AG09309 (cell line): ENCODE measurements at places on chromosomes 5 and 9.

DNA sequence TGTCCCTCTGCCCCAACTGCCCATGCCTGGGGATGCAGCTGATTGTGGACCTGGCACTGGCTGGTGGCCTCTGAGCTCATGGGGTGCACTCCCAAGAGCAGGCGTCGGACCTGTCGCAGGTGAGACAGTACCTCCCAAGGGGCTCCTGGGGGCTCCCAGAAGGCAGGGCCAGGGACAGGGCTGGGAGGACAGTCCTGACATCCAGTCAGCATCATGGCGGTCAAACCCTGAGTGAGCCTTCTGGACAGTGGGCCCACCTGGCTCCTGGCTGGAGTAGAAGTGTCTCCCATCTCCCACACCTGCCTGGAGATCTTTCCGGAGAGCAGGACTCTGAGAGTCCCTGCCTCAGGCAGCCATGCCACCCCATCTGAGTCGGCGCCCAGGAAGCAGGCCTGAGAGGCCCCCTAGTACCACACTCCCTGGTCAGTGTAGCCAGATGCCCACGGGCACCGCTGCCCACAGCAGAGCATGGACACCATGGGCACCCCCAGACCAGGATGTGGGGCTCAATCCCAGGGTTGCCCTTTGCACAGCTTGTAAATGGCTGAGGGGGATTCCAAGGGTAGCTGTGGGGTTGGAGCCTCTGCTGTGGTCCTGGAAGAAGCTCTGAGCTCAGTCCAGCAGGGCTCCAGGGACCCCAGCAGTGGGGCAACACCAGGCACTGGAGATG, 6.6 kb downstream of the LCN9 start:
- no peak for DNase-seq

DNA sequence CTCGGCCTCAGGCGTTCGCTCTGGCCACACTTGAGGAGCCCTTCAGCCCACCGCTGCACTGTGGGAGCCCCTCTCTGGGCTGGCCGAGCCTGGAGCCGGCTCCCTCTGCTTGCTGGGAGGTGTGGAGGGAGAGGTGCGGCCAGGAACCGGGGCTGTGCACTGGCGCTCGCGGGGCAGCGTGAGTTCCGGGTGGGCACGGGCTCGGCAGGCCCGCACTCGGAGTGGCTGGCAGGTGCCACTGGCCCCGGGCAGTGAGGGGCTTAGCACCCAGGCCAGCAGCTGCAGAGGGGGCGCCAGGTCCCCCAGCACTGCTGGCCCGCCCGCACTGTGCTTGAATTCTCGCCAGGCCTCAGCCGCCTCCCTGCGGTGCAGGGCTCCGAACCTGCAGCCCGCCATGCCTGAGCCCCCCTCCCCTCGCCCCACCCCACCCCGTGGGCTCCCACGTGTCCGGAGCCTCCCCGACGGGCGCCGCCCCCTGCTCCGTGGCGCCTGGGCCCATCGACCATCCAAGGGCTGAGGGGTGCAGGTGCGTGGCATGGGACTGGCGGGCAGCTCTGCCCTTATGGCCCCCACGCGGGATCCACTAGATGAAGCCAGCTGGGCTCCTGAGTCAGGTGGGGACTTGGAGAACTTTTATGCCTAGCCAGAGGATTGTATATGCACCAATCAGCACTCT, 138.2 kb downstream of the PDZD2 start:
- DNase-seq, result no peak

DNA sequence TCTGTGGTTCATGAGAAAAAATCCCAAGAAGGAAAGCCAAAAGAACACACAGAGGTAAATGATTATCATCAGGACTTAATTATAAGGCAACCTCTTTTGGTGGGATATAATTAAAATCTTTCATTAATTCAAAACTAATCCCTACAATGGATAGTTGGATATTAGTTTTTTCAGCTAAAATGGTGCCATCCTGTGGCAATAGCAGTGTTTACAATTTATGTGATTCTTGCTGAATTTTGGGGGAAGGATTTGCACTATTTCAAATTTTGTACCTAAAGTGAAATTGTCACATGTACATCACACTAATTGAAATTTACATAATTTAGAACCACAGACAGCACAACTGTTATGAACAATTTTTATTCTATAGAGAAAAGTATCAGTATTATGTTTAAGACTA, 67.0 kb downstream of the CAST start:
- no peak for DNase-seq

GRCh38 chr5:128021411-128021810, 62.2 kb upstream of the SLC12A2 start:
- DNase-seq, result no peak

- DNase-seq, result no peak
Measured at GRCh38 chr5:181039471-181039870, 595 bp upstream of the BTNL9 start.

- DNase-seq, result no peak
Measured at GRCh38 chr5:65434122-65434521, 47.6 kb downstream of the ADAMTS6 start.

GRCh38 chr5:32358611-32359010, 45.9 kb upstream of the MTMR12 start:
- no peak for DNase-seq

- peak; percentile 81 for DNase-seq
Measured at GRCh38 chr5:157603333-157604190, 28.0 kb upstream of the ADAM19 start.

- DNase-seq, result no peak
Measured at GRCh38 chr9:75229605-75230332, 141.5 kb downstream of the OSTF1 start.

GRCh38 chr5:169133531-169133930, 167.4 kb downstream of the SLIT3 start:
- DNase-seq, result no peak

- no peak for DNase-seq
Measured at GRCh38 chr5:137862251-137862650, 5.4 kb upstream of the MYOT start.

DNA sequence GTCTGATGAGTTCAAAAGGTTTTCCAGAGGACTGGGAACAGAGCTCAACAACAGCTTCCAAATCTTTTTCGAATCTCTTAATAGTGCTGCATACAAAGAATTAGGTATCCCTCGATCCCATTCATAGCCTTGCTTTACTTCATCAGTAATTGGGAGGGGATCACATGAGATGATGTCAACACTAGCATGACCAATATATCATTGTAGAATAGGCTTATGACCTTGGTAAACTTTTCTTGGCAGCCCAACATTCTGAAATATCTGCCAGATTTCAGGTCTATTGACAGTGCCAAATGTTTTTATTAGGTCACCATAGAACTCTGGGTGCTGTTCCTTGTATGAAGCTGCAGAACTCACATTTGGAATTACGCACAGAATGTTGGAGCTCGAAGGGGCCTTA, 228.9 kb downstream of the FGF10 start:
- DNase-seq, result no peak

DNA sequence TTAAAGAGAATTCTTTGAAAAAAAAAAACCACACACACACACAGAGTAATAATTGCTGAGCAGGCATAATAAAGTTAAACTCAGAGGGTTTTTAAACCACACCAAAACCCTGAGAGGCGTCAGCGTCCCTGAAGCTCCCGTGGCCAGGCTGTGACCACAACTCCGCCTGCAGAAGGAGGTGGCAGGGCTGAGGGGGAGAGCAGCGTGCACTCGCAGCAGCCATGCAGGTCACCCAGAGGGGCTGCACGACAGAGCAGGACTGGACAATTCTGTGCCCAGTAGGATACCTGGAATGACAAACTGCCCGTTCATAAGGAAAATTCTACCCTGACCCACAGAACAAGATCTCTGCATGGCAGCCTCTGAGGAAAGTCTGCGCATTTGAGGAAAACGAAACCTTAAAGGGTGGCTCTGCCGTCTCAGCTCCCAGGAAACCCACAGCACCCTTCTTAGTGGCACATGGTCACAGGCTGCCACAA, 44.0 kb downstream of the ROR2 start:
- no peak for DNase-seq

DNA sequence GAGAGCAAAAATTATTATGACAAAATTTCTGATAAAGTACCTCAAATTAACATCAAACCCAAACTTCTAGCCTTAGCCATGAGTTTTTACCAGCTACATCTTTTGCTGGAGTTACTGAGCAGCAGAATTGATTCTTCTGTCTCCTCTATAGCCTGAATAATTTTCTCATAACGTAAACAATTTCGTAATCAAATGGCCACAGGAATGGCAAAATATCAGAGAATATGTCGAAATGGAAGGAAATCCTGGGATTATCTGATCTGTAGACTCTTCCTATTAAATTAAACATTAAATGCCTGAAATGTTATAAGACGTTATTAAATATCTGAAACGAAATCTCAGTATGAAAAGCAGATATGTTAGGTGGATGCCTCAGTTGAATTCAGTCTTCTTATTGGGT, 41.1 kb downstream of the LURAP1L start:
- DNase-seq, result no peak

- DNase-seq, result no peak
Measured at GRCh38 chr5:58044166-58044565, 415.7 kb downstream of the PLK2 start.

DNA sequence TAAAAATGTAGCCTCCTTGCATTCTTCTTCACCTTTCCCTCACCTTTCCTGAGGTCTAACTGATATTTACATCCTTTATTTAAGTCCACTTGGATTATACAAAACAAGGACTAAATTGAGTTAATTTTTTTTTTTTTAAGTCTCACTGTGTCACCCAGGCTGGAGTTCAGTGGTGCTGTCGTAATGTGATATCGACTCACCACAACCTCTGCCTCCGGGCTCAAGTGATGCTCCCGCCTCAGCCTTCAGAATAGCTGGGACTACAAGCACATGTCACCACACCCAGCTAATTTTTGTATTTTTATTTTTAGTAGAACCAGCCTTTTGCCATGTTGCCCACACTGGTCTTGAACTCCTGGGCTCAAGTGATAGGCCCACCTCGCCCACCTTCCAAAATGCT, 195.3 kb downstream of the BNC2 start:
- DNase-seq, result no peak

- DNase-seq, result no peak
Measured at GRCh38 chr5:154820383-154820782, 30.0 kb downstream of the FAXDC2 start.

GRCh38 chr5:124410539-124411488, 335.6 kb downstream of the ZNF608 start:
- DNase-seq, result no peak

DNA sequence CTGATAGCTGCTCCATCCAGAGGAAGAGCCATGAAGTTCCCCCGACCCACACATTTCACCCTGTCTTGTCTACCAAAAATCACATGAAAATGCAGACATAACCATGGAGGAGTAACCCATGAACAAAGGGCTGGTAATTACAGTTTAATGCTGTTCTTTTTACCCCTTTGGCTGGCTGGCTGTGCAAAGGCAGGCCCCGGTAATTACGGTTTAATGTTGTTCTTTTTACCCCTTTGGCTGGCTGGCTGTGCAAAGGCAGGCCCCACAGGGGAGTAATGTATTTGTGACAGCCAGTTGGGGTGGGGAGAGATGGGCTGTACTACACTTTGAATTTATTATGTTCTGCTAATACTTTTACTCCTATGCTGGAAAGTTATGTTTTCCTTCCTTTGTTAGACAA, 41.7 kb downstream of the PIK3R1 start:
- no peak for DNase-seq

GRCh38 chr5:112646139-112646936, 91.3 kb upstream of the APC start:
- no peak for DNase-seq

GRCh38 chr9:93013856-93014582, 44.5 kb upstream of the SUSD3 start:
- DNase-seq, result no peak

DNA sequence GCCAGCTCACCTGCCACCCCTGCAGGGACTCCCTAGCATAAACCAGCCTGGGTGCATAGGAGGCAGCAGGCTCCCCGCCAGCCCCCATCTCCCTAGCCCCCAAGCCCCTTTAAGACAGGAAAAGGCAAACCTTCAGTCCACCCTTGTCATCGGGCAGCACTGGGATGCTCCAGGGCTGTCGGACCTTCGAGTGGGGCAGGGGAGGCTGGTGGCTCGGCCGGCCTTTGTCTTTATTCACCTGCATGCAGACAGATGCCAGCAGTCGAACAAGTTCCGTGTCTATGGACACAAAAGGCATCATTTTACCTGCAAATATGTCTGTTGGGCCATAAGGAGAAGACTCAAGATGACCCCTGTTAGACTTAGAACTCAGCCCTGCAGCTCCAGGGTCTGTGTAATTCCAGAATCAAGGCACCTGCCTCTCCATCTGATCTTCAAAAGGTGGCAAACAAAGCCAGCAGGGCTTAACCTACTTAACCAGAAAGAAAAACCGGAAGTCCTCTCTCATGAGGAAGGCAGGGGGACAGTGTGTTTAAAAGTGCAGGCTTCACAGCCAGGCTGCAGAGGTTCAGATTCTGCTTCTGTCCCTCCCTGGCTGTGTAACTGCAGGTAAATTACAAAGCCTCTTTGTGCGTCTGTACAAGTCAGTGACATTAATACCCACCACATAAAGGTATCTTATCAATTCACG, 16.2 kb downstream of the ANKS6 start:
- no peak for DNase-seq

DNA sequence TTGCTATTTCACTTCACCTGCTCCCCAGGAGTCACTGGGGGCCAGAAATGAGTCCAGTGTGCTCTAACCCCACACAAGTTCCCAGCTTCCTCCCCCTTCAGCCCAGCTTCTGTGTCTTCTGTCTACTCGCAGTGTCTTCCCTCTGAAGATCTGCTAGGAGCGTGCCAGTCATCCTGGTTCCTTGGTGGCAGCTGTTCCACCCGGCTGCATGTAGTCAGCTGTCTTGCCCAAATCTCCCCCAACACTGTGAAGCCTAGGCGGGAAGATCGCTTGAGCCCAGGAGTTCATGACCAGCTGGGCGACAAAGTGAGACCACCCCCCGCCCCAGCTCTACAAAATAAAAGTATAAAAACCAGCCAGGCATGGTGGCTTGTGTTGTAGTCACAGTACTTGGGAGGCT, 154.0 kb downstream of the GDNF start:
- no peak for DNase-seq

GRCh38 chr9:83444110-83444509, 94.1 kb downstream of the FRMD3 start:
- DNase-seq, result peak; percentile 10

- DNase-seq, result no peak
Measured at GRCh38 chr5:113181409-113181808, 204.8 kb downstream of the DCP2 start.

DNA sequence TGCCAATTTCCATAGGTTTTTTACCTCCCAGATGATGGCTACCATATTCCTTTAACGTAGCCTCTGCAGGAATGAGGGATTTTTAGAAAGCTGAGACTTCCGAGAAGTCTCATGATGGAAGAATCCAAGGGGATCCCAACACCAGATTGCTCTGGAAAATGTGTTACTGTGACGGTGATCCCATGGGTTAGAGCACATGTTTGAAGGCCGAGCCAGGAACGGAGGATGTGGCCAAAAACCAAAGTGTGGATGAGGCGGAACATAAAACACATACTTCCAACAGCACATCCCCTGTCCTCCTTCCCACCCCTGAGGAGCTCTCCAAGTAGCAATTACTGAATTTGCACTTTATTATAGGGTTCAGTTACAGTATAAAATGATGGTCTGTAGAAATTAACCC, 82.6 kb downstream of the GPR21 start:
- DNase-seq, result no peak
